Suppressor macrophage (primary cell): ENCODE measurements at places on chromosomes 12 and 14.

DNA sequence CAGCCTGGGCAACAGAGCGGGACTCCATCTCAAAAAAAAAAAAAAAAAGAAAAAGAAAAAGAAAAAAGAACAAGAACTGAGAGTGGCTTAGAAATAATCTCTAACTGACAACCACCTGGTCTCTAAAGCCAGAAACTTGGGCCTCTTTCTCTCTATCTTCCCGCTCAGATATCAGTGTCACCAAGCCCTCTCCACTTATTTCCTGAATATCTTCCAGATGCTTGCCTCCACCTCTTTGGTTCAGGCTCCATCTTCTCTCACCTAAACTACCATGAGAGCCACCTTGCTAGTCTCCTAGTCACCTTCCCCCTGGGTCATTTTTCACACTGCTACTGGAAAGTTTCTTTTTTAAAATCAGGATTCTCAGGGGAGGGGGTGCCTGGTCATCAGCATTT, 1.8 kb upstream of the TM9SF1 start:
- DNase-seq: no peak

DNA sequence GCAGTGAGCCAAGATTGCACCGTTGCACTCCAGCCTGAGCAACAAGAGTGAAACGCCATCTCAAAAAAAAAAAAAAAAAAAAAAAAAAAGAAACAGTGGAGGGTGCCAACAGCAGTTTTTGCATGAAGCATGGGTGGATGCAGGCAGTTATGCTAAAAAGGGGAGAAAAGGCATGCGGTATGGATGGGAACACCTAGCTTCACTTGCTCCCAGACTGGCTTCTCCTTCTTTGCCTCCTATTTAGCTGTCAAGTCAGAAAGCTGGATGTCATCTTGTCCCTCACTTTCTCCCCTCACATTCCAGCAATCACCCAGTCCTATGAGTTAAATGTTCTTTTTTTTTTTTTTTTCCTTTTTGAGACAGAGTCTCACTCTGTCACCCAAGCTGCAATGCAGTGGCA, 2.6 kb downstream of the EEF1AKMT3 start:
- DNase-seq: no peak

- DNase-seq: no peak
Observed at GRCh38 chr14:92638904-92639303, 109.5 kb downstream of the LGMN start.

DNA sequence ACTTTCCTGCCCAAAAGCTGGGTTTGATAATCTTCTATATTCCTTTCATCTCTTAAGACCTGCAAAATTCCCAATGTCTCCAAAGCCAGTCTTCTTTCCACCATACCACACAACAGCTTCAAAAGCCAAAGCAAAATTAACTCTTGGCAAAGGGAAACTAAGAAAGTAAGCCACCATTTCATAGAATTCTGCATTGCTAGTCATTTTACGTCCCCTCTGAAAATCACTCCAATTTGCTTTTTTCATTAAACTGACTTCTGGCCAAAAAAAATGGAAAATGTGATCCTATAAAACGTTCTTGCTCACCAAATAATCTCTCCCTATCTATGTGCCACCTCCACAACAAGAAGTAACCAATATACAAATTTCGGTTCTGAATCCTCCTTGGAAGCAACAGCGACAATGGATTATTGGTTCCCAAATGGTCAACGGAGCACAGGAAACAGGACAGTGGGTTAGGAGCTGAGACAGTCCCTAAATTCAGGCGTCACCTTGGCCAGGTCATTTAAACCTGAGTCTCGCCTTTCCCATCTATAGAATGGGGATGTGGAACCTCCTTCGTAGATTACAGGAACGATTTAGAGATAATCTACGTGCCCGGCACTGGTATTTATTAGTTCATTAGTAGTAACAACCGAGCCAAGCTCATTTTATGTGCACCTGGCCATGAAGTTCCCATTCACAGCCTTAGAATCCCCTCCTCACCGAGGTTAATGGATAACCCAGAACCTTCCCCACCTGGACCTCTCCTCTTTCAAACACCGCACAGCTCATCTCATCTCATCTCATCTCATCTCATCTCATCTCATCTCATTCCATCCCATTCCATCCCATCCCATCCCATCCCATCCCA, 1.2 kb downstream of the NT5DC3 start:
- no peak for DNase-seq

DNA sequence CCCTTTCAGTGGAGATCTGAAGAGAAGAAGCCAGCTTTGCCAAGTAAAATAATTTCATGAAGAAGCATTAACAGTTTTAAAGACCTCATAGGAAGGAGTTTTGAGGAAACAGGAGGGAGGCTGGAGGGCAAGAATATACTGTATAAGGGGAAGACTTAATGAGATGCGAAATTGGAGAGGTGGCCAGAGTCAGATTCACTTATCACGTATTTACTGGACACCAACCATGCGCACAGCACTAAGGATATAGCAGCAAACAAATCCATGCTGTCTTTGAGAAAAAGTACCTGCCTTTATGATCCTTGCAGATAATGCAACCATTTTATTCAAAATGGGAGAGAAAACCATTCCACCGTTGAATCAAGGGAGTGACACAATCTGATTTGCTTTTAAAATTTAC, 100.3 kb downstream of the ERC1 start:
- no peak for DNase-seq

DNA sequence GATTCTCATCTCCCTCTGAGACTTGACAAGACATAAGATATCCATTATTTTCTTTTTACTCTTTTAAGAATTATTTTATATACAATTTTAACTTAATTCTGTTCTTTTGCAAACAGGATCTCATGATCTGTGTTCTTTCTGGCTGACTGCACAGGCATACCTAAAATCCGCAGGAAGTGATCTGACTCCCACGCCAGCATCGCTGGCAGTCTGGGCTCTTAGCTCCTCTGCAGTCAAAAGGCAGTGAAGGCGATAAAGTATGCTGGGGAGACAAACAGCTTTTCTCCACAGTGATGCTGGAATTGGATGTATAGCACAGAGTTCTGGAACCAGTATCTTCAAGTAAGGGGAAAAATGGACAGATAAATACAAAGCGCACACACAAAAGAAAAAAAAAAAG, 52.4 kb downstream of the DICER1 start:
- no peak for DNase-seq

DNA sequence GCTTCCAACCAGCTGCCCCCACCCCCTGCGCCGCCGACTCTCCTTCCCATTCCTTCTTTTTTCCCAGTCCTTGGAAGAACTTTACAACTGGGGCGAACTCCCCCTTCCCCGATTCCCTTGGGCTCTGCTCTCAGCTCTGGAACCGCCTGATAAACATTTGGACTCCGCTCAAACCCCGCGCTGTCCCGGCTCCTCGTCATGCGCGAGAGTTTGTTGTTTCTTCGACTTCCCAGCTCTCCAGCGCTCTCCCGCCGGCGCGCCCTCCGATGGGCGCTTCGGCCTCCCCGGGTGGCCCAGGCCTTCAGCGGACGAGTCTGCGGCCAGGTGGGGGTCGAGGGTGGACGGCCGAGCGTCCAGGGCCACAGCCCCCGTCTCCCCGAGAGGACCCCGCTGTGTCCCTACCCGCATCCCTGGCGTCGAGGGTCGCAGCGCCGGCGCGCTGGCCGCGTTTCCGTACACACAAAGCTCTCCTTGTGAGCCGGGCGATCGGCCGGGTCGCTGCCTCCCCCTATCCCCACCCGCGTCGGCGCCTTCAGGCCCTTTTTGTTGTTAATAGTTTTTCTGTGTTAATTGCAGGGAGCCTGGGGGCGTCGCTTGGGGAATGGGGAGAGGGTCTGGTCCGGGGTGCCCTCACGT, 847 bp downstream of the MMP14 start:
- peak; percentile 65 for DNase-seq
